ENCODE measurements at places on chromosomes 12 and 14.

- DNase-seq = no peak
Observed at GRCh38 chr12:115749071-115749841, 528.2 kb downstream of the MED13L start.

DNA sequence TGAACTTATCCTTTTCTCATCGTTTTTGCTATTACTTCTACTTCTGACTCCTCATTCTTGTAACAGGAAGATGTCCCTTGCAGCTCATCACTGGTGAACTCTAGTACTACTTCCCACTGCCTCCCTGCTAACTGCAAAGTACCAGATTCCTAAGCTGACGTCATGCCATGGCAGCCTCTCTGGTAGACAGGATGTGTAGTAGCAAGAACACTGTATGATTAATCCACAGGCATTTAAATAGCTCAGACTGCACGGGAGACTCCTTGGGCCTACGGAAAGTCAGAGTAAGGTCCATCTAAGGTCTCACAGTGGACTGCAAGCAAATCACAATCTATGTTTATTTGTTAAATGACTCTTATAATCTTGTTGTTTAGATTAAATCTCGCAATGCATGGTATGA is 43.5 kb downstream of the DNAI7 start:
- no peak for DNase-seq

DNA sequence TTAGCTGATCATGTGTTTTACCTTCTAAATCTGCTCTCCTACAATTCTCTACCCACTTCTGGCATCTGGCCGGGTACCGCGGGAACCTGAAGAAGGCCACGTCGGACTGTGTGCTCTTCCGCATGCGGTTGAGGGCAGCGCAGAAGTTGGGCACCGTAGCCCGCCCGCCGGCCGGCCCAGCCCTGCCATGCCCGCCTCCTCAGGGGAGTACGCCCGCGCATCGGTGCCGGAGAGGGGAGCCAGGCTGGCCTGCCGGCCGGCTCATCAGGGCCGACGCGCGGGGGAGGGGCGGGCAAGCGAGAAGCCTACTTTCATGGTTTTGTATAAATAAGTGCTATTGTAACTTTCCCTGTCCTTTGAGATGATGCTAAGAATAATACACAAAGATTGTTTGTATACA is 19.9 kb upstream of the ADAMTS20 start:
- DNase-seq = no peak

- no peak for DNase-seq
Observed at GRCh38 chr12:28026701-28027100, 54.2 kb upstream of the PTHLH start.

GRCh38 chr12:120439646-120440247 is 1.8 kb downstream of the COX6A1 start:
- DNase-seq = peak; percentile 86

- no peak for DNase-seq
Observed at GRCh38 chr12:19620222-19620621, 180.9 kb downstream of the AEBP2 start.

DNA sequence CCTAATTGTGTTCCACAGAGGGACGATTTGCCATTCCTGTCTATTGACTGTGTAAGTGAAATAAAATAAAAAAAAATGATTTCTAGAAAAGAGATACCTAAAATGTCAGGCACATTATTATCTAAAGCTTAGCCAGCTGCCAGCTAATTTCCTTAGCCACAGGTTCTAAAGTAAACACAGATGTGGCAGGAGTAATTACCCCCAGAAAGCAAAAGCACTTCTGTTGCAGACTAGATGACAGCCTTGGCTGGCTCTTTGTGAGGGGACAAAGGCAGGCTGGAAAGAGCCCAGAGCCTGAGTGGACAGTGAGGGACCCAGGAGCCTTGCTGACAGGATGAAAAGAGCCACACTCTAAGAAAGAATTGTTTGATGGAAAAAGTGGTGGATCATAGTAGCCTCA is 418.1 kb downstream of the LRIG3 start:
- no peak for DNase-seq

GRCh38 chr12:129681151-129681550 is 222.7 kb downstream of the TMEM132D start:
- no peak for DNase-seq

DNA sequence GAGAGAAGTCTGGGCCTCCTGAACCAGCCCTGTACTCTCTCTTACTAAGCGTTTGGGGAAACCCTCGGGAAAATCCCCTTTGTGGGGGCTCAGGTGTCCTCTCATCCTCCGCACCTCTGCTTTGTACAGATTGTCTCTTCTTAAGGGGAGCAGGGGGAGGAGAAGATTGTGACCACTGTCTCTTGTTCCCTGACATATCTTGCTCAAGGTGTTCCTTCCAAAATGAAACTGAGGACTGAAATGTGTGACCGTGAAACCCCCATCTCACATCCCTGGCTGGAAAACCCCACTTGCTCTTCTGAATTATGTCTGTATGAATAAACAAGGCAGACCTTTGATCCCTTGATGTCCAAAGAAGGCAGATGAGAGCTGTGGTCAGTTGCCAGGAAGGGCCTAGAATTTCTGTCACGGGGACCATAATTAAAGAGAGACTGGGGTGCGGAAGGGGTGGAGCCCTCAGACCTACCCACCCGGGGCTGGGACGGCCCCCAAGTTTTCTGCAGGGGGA is 369.8 kb downstream of the AACS start:
- no peak for DNase-seq

- no peak for DNase-seq
Observed at GRCh38 chr14:88798156-88798555, 5.4 kb upstream of the EML5 start.

Measured in CD4-positive, alpha-beta T cell treated with Interleukin-12 subunit alpha and Interleukin-12 subunit beta, for 1 hour (primary cell).